HFFc6 (cell line): ENCODE measurements at places on chromosomes 13 and 19. TPM values are rescaled to one million over a fixed set of nuclear protein-coding genes. Genes with fewer than 3 reads are reported as not detected.
A peak's percentile ranks its signal among the peaks of the same experiment; 100 is the strongest.

Gene HSPB6
- total RNA-seq: 45.4 to 122 TPM (median 75.4 TPM) in 3 replicates

Gene PSG11
- total RNA-seq: 0.40 to 0.55 TPM (median 0.53 TPM) in 3 replicates

DNA sequence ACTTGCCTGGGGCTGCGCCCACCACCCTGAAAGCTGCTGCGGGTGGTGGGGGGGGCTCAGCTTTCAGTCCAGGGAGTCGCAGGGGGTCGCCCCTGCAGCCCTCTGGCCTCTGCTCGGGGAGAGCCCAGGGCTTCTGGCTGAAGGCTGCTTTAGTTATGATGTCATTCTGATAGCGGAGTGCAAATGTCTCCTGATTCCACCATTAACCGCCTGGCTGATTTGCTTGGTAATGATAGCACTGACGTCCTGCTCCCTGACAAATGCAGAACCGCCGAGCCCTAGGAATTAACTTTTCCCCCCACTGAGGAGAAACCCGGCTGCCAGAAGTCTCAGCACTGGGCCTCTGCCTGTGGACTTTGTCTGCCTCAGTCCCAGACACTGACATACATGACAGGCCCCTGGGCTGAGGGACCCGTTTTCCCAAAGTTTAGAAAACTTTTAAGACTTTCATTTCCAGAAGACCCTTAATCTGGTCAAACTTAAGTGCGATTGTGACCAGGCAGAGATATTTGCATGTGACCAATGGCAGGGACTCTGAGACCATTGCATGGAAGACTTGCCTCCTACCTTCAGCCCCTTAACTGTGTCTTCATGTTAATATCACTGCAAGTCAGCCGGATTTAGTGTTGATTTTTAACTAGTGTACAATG lies 142.5 kb upstream of the ZNF536 start:
- H3K27ac ChIP-seq: no peak overlapping the region
- peaks cover 23% of the 10 kb centered on the region for H3K4me1 ChIP-seq
- no peaks in the 10 kb centered on the region for H3K36me3 ChIP-seq
- H3K27me3 ChIP-seq: peaks cover 30% of the 10 kb centered on the region
- no peak overlapping the region for H3K4me3 ChIP-seq

DNA sequence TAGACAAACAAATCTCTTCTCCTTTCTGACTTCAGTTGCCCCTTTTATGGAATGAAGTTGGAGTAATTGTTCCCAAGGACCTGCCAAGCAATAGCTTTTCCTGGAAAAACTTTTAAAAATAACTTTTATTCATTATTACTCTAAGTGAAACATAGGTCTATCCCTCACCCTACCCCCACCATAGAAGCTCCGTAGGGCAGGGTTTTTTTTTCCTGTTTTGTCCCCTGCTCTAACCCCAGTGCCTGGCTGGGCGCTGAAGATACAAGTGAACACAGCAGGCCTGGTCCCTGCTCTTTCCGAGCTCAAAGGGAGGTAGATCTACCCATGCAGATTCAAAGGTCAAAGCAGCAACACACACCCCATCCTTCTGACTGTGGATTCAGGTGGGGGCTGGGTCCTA lies 8.7 kb upstream of the GNG8 start:
- H3K27me3 ChIP-seq: no peaks in the 10 kb centered on the region; the same call in none of the 2 replicates
- H3K4me3 ChIP-seq: no peak overlapping the region
- H3K4me1 ChIP-seq: no peaks in the 10 kb centered on the region
- peaks cover 27% of the 10 kb centered on the region for H3K36me3 ChIP-seq
- H3K27ac ChIP-seq: no peak overlapping the region

GRCh38 chr19:4373601-4374497 lies 26.5 kb downstream of the SH3GL1 start:
- peak; percentile 19 for DNase-seq
- peak overlapping the region; percentile 98 for H3K27ac ChIP-seq
- H3K27me3 ChIP-seq: peaks cover 1% of the 10 kb centered on the region; the same call in 1 of the 2 replicates
- H3K36me3 ChIP-seq: no peaks in the 10 kb centered on the region
- peak overlapping the region; percentile 74 for H3K4me3 ChIP-seq
